ENCODE measurements at places on chromosomes 11 and 22. TPM values are rescaled to one million over a fixed set of nuclear protein-coding genes. Genes with fewer than 3 reads are reported as not detected.
A peak's percentile ranks its signal among the peaks of the same experiment; 100 is the strongest.

GRCh38 chr11:132780046-132780445 lies 752.3 kb downstream of the OPCML start:
- no peak overlapping the region for H3K27ac ChIP-seq
- no peaks in the 10 kb centered on the region for H3K36me3 ChIP-seq
- no peaks in the 10 kb centered on the region for H3K27me3 ChIP-seq
- H3K4me3 ChIP-seq, result no peak overlapping the region
- no peak for DNase-seq

GRCh38 chr22:32897400-32897799 lies 95.9 kb downstream of the TIMP3 start:
- H3K36me3 ChIP-seq, result no peaks in the 10 kb centered on the region
- H3K27ac ChIP-seq, result no peak overlapping the region
- no peaks in the 10 kb centered on the region for H3K27me3 ChIP-seq
- no peaks in the 10 kb centered on the region for H3K4me1 ChIP-seq

DNA sequence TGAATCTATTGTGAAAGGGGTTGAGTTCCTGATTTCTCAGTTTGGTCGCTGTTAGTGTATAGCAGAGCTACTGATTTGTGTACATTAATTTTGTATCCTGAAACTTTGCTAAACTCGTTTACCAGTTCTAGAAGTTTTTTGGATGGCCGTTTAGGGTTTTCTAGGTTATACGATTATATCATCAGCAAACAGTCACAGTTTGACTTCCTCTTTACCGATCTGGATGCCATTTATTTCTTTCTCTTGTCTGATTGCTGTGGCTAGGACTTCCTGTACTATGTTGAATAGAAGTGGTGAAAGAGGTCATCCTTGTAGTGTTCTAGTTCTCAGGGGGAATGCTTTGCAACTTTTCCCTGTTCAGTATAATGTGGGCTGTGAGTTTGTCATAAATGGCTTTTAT lies 24.6 kb upstream of the OOSP4B start:
- H3K4me3 ChIP-seq, result no peak overlapping the region
- peaks cover 7% of the 10 kb centered on the region for H3K36me3 ChIP-seq
- H3K4me1 ChIP-seq, result no peaks in the 10 kb centered on the region
- H3K27me3 ChIP-seq, result peaks cover 4% of the 10 kb centered on the region
- DNase-seq, result no peak

DNA sequence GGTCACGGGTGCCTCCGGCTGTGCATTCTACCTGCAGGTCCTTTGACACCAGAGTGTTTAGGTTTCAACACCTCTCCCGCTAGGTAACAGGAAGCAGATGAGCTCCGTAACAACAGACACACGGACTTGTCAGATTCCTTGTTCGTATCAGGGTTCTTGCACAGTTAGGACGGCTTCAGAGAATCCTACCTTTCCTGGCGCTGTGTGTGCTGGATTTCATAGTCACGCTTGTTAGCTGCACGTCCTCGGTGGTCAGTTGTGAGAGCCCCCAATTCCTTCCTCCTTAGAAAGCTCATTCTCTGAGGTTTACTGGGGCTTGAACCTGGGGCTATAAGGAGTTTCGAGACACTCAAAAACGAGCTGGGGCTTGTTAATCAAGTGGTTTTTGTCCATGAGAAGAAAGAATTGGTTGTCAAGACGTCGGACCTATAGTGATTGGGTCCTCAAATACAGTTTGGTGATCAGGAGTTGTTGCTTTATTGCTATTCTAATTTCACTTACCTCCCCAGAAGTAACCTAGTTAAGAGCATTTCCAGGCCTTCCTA lies 664 bp downstream of the DDB2 start:
- H3K36me3 ChIP-seq, result peaks cover 11% of the 10 kb centered on the region
- H3K4me3 ChIP-seq, result peak overlapping the region; percentile 100
- H3K27ac ChIP-seq, result peak overlapping the region; percentile 94
- no peak for DNase-seq

DNA sequence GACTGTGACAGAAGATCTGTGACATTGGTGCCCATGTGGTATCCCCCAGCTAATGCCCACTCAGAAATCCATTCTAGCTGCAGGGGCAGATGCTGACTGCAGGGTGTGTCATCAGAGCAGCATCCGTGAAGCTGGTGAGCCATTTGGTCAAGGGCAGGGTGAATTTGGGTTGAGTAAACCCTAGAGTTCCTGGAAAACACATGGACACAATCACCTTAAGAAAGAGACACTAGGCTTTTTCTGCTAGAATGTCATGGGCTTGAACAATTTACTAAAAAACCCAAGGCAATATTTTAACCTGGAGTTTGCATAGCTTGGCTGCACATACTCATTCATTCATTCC lies 100.0 kb downstream of the ADAMTS15 start:
- no peaks in the 10 kb centered on the region for H3K4me1 ChIP-seq
- no peak overlapping the region for H3K4me3 ChIP-seq
- H3K36me3 ChIP-seq, result no peaks in the 10 kb centered on the region
- peaks cover 6% of the 10 kb centered on the region for H3K27me3 ChIP-seq
- no peak for DNase-seq

- peaks cover 50% of the 10 kb centered on the region for H3K27me3 ChIP-seq
- peaks cover 7% of the 10 kb centered on the region for H3K4me1 ChIP-seq
- no peak for DNase-seq
- no peak overlapping the region for H3K27ac ChIP-seq
- no peak overlapping the region for H3K4me3 ChIP-seq
Measured at GRCh38 chr11:110098645-110099044, 5.5 kb downstream of the ZC3H12C start.

GRCh38 chr11:70873736-70874412 lies 378.5 kb downstream of the SHANK2 start:
- H3K4me1 ChIP-seq, result no peaks in the 10 kb centered on the region
- H3K36me3 ChIP-seq, result no peaks in the 10 kb centered on the region
- no peak overlapping the region for H3K4me3 ChIP-seq
- peaks cover 16% of the 10 kb centered on the region for H3K27me3 ChIP-seq
- no peak for DNase-seq

GRCh38 chr11:534396-535209 lies 773 bp downstream of the HRAS start:
- peak overlapping the region; percentile 95 for H3K4me3 ChIP-seq
- no peak for DNase-seq
- no peaks in the 10 kb centered on the region for H3K36me3 ChIP-seq
- H3K27ac ChIP-seq, result peak overlapping the region; percentile 70

Gene IFTAP
- 0.46 TPM for polyA plus RNA-seq

Gene F2
- polyA plus RNA-seq, result not detected

Gene RAB38
- polyA plus RNA-seq, result 0.20 TPM

Gene RPL27A
- 2,246 TPM for polyA plus RNA-seq

Gene DHCR7
- 14.5 TPM for polyA plus RNA-seq
